SHP77 (cell line): ENCODE measurements at places on chromosomes 6 and 20.

DNA sequence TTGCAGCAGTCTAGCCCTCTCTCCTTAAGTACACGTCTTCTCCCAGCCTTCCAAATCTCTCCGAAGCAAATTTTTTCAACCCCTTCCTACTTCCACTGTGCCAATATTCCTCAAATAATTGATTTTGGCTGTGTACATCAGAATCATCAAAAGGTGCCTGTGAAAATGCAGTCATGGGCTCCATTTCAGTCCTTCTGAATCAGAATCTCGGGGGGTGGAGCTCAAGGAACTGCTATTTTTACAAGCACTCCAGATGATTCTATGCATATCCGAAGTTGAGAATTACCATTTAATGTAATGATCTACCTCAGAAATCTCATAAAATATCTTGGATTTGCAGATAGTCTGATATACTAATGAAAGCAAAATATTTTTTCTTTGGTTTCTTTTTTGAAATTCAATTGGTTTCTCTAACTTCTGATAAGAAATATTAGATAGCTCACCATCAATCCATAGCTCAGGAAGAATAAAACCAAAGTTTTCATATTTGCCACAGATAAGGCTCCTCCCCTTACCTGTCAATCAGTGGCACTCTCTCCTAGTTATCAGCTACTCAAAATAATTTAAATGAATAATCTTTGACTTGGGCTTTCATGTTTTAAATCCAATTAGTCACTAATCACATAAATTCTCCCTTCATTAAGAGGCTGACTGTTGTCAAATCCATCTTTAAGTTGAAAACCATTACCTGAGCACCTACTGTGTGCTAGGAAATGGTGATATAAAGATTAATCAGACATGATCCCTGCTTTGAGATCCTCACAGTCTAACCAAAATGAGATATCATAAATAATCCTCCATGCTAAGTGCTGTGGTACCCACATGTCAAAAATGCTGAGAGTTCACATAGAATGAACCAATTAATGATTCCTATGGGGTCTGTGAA, 36.4 kb upstream of the STXBP5 start:
- DNase-seq, result no peak

DNA sequence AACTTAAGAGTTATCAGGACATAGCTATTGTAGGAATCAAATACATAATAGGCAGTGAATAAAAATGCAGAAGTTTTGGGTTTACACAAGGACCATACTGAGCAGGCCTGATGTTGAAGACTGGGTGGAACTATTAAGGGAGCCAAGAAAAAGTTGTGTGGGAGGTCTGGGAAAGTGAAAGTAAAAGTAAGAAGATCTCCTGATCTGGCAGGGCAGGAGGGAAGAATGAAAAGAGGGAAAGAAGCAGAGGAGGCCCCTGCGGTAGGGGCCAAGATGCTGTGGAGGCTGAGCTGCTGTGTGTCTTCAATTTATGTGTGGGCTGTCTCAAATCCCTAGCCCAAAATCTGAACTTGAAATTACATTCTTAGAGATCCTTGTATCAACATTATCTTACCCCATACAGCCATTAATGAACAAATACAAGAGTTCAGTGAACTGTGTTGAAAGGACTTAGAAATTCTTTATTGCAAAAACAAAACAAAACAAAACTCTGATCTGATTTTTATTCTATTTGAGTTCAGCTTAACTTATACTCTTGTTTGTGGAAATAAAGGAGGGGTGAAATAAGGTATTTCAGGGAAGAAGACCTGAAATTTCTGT, 1183.8 kb downstream of the HACE1 start:
- no peak for DNase-seq

DNA sequence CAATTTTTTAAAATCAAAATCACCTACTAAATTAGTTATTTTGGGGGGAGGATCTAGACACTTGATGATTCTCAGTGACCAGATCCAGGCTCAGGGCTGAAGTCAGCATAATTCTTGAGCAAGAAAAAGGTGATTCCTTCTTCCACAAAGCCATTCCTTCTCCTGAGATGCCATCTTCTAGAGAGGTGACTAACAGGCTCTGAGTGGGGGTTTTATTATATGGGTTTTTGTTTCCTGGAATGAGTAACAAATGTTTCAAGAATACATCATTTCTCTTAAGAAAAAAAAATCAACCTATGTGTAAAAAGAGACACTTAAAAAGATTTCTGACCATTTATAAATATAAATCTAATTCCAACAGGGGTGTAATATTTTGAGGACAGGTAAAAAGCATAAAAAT, 154.3 kb downstream of the NFATC2 start:
- no peak for DNase-seq

- DNase-seq, result no peak
Observed at GRCh38 chr20:59047938-59048680, 5.5 kb upstream of the PRELID3B start.

DNA sequence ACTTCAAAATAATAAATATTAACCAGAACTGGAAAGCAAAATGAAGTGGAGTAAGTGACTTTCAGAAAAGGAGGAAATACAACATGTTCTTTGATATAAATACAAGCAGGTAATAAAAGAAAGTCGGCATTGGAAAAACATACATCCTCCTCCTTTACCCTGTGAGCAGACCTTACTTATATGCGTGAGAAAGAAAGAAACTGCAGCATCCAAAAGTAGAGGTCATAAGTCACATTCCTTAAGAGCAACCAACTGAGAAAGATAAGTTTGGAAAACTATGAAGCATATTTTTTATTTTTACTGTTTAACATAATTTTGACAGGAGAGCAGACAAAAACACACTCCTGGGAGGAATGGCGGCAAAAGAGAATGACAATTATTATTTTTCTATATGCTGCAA, 155.5 kb downstream of the HACE1 start:
- no peak for DNase-seq

DNA sequence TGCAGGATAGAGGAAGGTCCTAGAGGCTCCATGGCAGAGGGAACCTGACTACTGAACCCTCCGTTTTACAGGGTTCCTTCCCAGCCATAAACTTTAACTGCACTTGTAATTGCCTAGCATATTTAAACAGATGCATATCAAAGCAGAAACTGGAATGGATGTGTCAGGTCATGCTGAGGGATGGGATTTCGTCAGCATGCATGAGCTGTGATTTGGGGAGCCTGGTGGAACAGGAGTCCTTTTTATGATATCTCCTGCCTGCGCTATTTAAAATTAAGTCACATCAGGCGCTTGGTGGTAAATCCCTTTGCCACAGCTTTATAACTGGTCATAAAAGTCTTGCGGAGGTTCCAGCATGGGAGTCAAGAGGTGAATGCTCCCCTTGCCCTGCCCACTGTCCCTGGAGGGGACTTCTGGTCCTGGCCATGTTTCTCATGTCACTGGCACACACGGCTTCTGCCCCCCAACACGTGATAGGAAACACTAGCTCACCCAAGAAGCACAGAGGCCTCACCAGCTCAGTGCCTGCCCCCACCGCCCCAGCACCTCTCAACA, 26.0 kb upstream of the PCMTD2 start:
- DNase-seq, result no peak

DNA sequence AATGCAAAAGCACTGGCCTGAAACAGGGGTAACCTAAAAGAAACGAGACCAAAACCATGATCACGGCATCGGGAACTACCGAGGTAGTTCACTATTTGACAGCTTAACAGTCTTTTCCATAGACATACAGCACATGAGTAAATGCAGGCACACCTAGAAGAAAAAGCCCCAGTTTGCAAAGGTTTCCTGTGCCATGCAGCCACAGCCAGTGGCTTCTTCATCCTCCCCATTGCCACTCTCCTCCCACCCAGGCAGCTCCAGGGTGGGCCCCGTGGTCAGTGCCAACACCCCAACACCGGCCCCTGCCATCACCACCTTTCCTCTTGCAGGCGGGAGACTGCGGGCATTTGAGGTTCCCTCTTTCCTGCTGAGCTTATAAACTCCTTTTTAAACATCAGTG, 115.4 kb downstream of the SLC23A2 start:
- no peak for DNase-seq

GRCh38 chr20:36881888-36882287, 6.0 kb downstream of the TLDC2 start:
- no peak for DNase-seq

DNA sequence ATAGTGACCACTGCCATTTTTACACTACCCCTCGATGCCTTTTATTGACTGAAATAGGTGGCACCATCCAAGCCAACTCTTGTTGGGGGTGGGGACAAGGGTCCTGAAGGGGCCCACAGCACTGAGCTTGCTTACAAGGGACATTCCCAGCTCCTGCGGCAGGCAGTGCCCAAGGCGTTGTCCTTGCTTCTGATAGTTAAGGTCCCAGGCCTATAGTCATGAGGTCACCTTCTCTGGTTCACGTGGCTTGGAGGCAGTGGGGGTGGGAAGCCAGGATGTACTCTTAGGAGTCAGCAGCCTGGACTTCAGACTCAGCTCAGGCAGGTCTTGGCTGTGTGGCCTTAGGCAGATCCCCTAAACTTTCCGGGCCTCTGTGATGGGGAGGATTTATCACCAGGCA, 48.6 kb downstream of the TOX2 start:
- no peak for DNase-seq

DNA sequence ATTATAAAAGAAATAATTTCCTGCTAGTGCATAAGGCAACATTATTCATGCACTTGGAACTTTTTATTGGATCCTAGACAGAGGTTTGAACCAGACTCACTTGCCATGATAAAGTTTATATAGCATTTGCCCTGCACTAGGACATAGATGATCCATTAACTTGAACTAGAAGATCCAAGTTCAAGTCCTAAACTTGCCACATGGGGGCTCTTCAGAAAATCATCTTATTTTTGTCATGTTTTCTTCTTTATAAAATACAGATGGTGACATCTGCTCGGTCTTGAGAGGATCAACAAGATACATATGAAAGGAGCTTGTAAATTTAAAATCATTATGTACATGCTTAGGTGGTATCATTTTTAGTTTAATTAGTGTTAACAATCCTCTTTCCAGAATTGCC, 94.5 kb downstream of the SIM1 start:
- no peak for DNase-seq
